CD4-positive, alpha-beta T cell treated with Interleukin-15 for 4 hours (primary cell): ENCODE measurements at places on chromosomes 2 and 18.

GRCh38 chr2:195579776-195580555, 77.1 kb upstream of the SLC39A10 start:
- DNase-seq, result no peak

GRCh38 chr2:240822280-240822847, 2.3 kb upstream of the KIF1A start:
- no peak for DNase-seq

GRCh38 chr18:3626929-3627458, 177.0 kb downstream of the TGIF1 start:
- no peak for DNase-seq

DNA sequence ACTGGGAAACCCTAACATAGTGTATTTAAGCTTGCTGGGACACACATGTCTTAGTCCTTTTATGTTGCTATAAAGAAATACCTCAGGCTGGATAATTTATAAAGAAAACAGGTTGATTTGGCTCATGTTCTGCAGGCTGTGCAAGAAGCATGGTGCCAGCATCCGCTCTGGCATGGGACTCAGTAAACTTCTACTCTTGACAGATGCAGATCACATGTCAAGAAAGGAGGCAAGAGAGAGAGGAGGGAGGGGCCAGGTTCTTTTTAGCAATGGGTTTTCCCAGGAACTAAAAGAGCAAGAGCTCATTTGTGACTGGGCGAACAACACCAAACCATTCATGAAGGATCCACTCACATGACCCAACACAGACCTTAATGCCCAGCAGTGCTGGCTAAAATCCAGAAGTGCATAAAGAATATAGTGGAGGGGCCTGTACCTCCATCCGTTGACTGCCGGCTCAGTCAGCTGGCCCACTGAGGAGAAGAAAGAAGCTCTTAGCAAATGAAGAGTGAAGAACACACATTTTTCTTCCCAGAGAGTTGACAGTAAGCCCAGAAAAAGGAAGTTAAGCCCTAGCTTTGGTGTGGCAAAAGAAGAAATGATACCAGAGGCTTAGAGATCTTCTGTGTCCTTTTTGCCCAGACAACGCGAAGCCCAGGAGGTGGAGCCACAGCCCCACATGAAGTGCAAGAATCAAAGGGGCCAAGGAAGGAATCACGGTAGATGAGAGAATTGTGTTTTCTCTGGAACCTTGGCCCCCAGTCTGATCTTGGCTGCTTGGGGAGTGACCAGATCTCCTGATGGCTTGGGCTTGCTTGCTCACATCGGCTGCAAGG, 183.5 kb upstream of the FAM98A start:
- DNase-seq, result no peak

GRCh38 chr2:20035955-20036666, 15.3 kb downstream of the LAPTM4A start:
- DNase-seq, result no peak

DNA sequence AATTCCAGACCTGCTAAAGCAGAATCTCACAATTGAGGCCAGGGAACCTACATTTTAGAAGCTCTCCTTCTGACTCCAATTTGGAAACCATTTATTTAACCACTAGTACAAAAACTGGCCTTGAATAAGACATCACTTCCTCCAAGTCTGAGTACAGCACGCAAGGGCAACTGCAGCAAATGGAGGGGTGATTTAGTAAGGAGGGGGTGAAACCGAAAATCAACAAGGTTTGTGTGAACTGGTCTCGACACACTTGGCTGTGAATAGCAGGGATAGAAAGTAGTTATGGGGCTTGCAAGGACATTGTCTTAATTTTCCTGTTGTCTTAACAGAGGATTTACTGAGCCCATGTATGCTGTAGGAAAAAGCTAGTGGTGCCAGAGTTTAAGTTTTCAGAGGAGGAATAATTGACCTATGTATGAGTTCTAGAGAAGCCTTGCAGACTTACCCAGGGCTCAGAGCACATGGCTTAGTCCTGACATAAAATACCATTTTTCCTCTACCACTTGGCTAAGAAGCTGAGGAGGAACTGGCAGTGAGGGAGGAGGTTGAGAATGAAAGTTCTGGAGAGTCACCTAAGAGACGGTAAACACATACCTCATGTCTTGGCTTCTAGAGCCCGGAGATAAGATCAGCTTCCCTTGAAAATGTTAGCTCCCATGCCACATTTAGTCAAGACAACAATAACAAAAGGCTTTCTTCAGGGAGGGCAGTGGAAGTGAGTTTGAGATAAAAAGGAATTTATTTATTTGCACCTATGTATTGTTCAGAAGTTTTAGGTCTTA, 114.8 kb downstream of the SMAD2 start:
- no peak for DNase-seq

- no peak for DNase-seq
Observed at GRCh38 chr18:69330385-69331005, 70.2 kb upstream of the DOK6 start.

DNA sequence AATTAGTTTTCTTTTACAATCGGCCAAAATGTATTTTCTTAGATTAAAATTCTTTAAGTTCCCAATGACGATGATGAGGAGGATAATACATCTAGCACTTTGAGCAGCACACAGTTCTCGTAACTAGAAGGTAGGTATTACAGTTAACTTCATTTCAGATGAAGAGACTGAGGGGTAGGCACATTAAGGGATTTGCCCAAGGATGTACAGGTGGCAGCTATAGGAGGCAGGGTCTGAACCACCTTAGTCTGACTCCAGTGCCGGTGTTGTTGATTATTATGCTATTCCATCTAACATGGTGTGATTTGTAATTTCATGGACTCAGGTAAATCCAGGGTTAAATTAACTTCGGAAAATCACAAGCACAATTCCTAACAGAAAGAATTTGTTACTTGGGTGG, 1.1 kb downstream of the CD28 start:
- DNase-seq, result no peak

GRCh38 chr2:162545254-162545653, 201.3 kb downstream of the GCA start:
- DNase-seq, result no peak

DNA sequence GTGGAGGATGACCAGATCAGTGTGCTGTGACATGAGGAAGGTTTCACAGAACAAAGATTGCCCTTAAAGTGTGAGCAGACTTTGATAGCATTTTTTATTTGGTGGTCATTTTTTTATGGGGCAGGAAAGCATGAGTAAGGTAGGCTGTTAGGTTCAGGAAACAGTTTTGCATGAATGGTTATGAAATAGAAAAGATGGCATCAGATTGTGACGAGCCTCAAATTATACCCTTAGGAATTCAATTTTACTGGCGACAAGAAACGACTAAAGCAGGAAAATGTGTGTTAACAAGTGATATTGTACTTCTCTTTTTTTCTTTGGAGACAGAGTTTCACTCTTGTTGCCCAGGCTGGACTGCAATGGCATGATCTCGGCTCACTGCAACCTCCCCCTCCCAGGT, 44.7 kb downstream of the PIK3C3 start:
- no peak for DNase-seq

DNA sequence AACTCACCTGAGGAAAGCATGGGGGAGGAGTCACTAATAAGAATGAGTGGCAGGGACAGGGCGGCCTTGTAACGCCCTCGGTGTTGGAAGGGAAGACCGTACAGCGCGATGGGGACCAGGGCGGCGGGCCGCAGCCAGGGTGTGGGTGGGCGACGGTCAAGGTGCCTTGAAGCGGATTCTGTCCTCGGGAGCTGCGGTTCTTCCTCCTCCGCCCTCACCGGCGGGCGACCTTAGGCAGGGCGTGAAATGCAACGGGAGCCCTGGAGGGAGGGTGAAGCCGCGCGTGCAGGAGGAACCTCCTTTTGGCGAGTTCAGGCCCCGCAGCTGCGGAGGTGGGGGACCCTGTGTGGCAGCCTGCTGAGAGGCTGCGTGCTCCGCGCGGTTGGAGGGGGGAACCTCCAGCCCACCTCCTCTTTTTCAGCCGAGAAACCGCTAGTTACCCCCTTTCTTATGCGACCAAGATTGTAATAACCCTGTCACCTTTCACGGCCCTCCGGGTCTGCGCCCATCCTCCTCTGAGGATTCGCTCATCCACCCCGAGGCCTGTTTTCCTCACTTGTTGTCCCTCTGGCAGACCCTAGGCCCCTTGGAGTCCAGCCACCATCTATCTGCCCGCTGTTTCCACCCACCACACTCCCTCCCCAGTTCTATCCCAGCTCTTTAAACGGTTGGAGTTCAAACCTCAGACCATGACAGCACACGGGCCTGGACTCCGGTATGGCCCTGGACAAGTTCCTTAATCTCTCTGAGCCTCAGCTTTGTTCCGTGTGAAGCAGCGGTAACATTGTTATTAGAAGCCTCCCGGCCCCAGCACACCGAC, 823 bp upstream of the RNU2-63P start:
- DNase-seq, result peak; percentile 57

- DNase-seq, result no peak
Observed at GRCh38 chr2:146523196-146523595, 1321.6 kb upstream of the ACVR2A start.

GRCh38 chr2:177906041-177906718, 166.4 kb downstream of the PDE11A start:
- DNase-seq, result peak; percentile 57

- no peak for DNase-seq
Observed at GRCh38 chr2:150141226-150142001, 346.1 kb downstream of the RND3 start.

- no peak for DNase-seq
Observed at GRCh38 chr2:46042207-46042637, 255.0 kb upstream of the EPAS1 start.

DNA sequence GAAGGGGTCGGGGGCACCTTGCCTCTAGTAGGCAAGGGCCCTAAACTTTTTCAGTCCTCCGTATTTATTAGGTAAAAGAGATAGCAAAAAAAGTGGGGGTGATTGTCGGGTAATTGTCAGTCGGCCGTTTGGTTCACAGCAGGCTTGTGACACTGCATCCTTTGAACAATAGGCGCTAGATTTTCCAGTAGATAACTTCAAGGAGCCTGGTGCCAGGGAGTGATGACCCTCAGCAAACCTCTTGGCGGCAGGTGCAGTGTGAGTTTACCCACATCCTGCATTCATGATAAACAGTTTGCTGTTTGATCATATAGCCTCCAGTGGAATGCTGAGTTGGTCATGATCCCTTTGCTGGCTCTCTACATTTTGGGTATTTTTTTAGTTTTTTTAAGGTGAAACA, 22.9 kb downstream of the SERPINB8 start:
- no peak for DNase-seq
